Memory B cell (primary cell): ENCODE measurements at places on chromosomes 11 and 22.

- no peak for DNase-seq
Measured at GRCh38 chr11:80827781-80828180, 1387.0 kb upstream of the TENM4 start.

DNA sequence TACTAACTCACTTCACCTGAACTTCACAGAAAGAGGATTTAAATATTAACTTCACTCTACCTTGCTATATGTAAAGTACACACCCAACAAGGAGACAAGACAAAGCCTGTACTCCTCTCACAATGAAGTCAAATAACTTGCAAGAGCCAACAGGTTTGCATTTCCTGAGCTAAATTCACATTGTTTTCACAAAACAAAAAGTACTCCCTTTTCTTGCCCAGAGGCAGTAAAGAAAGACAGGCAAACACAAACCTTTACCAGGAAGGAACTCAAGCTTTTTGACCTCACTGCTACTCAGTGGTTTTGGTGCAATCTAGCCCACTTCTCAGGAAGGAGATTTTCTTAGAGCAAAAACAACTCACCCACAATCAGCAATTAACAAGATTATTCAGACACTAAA lies 15.7 kb downstream of the USP28 start:
- no peak for DNase-seq

DNA sequence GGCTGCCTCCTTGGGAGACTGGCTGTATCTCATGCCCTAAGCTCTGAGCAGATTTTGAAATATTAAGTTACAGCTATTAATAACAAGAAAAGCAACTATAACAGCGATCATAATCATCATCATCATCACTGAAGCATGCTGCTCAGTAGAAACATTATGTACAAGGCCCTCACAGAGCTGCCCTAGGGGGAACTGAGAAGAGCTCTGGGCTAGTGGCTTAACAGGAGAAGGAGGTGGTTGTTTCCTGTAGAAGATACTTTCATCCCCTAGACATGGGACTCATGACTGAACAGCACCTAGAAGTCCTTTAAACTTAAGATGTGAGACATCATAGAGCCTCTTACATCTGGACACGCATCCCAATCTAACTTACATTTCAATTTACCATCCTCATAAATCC lies 332.8 kb upstream of the PLET1 start:
- DNase-seq, result no peak

DNA sequence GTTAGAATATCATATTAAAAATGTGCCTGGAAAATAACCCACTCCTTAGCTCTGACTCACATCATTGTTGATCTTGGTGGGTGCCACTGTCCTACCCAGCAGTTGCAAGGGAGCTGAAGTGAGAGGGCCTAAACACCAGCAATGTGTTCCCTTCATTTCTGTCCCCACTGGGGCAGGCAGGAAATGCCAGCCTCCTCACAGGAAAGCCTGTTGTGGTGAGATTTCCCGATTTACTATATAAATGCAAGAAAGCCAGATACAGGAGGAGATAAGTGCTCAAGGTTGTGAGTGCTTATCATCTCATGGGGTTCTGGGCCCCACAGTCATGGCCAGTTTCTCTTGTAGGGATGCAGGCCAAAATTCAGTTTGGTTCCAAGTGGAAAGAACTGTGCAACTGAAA lies 15.8 kb upstream of the FLI1 start:
- DNase-seq, result no peak

GRCh38 chr22:44765571-44766285 lies 13.4 kb downstream of the ARHGAP8 start:
- DNase-seq, result no peak

DNA sequence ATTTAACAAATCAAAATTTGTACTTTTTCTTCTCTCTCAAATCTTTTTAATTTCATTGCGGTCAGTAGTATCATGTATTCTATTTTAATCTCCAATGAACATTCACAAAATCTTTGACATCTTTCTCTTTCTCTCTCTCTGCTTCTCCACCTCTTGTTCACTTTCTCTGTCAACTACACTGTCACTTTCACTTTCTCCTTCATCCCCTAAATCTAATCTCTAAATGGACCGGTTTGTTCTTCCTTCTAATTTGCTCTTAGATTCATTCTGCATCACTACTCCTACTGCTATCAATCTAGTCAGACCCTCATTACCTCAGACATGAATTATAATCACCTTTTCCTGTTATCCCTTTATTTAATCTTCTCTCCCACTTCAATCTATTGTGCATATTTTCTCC lies 18.6 kb downstream of the CCDC73 start:
- DNase-seq, result no peak

GRCh38 chr11:69931060-69931910 lies 112.1 kb upstream of the FGF3 start:
- no peak for DNase-seq

- DNase-seq, result no peak
Measured at GRCh38 chr11:69470793-69471728, 10.4 kb upstream of the LINC01488 start.

DNA sequence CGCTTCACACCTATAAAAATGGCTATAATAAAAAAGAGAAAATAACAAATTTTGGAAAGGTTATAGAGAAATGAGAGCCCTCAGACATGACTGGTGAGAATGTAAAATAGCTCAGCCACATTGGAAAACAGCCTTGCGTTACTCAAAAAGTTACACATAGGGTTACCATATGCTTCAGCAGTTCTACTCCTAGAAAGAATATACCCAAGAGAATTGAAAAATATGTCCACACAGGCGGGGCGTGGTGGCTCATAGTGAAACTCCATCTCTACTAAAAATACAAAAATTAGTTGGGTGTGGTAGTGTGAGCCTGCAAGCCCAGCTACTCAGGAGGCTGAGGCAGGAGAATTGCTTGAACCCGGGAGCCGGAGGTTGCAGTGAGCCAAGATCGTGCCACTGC lies 7.6 kb upstream of the JHY start:
- DNase-seq, result no peak
